ENCODE measurements at places on chromosomes 1 and 21. TPM values are rescaled to one million over a fixed set of nuclear protein-coding genes. Genes with fewer than 3 reads are reported as not detected.

The ADAMTSL4 gene
- 21.9 TPM for total RNA-seq

The WNT2B gene
- total RNA-seq = 4.8 TPM

The OR6P1 gene
- total RNA-seq = not detected

The TPRG1L gene
- 33.3 TPM for total RNA-seq

The SPRR4 gene
- not detected for total RNA-seq

The UBL4B gene
- total RNA-seq = not detected

The OR2T33 gene
- not detected for total RNA-seq

The TNFRSF4 gene
- 0.79 TPM for total RNA-seq
